ENCODE measurements at places on chromosomes 5 and 9. TPM values are rescaled to one million over a fixed set of nuclear protein-coding genes. Genes with fewer than 3 reads are reported as not detected.

The TAL2 gene
- polyA plus RNA-seq: 0.17 TPM

The FAM151B gene
- 1.1 TPM for polyA plus RNA-seq

The ADAMTSL2 gene
- polyA plus RNA-seq: 6.4 TPM

The RNF208 gene
- 12.0 TPM for polyA plus RNA-seq

The C5orf46 gene
- polyA plus RNA-seq: not detected
